ENCODE measurements at places on chromosomes 2 and 18.

DNA sequence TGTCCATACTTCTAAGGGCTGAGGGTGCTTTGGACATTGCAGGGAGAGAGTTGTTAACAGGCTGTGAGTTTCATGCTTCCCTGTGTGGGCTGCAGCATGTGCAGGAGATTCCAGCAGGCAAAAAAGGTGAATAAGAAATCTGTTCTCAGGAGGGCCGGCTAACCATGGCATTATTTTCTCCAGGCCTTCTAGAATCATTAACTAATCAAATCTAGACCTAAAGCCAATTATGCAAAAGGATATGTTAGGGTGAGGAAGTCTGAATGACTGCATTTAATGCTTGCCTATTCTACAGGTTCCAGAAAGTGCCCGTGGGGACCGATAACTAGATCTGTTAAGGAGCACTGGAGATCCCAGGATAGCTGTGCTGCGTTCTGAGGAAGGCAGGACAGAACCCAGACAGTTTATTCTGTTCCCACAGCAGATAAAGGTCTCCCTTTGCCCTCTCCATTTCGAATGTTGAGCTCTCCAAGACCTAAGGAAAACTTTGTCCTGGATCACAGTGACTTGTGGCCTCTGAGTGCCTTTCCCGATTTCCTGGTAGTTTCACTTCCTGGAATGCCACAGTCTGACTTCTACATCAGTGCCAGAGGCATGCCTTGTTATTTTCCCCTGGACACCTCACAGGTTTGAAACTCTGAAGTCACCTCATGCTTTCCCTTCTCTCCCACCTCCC is 50.0 kb upstream of the ZFP36L2 start:
- no peak for DNase-seq

GRCh38 chr2:102367331-102367971 is 11.9 kb downstream of the IL18R1 start:
- DNase-seq: no peak

GRCh38 chr2:69693775-69694450 is 48.0 kb upstream of the ANXA4 start:
- DNase-seq: no peak

- no peak for DNase-seq
These were observed 2.4 kb upstream of the MSGN1 start for GRCh38 chr2:17813742-17814473.

DNA sequence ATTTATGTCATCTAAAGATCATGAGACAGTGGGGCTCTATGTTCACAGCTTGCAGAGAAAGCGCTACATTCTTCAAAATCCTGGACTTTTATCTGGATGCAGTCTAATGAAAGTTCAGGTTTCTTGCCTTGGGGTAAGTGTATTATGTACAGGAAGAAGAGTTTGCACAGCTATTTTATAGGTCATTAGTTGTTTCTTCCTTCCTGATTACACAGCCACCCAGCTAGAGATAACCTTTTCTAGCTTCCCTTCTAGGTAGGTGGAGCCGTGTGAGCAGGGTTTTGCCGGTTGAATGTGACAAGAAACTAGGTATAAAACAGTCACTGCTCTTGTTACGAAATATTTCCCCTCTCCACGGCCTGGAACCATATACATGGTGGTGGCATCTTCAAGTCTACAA is 800.8 kb upstream of the SOX11 start:
- no peak for DNase-seq

GRCh38 chr2:119434664-119435063 is 3.0 kb downstream of the TMEM37 start:
- no peak for DNase-seq
